ENCODE measurements at places on chromosomes 12 and 14.

- DNase-seq, result no peak
Observed at GRCh38 chr12:2376908-2377657, 324.3 kb downstream of the CACNA1C start.

DNA sequence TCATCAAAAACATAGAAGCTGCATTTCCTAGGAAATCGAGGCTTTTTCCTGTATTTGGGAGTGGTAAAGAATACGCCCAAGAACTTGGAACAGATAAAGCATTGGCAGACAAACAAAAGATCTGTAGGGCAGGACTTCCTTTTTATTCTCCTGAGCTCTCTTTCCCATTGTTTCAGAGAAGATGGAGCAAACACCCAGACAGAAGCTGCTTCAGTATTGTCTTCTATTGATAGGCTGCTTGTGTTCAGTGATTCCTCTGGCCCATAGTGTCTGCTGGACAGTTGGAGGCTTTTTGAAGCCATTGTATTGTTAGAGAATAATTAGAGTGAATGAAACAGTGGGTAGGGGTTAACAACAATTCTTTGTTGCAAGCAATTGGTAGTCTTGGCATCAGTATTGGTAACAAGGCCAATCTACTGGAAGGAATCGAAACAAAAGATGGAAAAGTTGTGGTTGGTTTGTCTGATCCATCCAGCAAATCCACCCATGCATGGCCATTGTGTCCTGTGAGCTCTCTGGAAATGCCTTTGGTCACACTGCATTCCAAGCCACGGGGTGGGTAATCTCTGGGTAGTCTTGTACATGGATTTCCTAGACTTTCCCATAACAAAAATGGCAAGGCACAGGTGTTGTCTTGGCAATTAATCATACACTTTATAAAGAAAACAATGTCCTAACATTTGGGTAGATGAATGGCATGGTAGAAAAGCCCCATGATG is 424.8 kb downstream of the RAD51B start:
- no peak for DNase-seq

DNA sequence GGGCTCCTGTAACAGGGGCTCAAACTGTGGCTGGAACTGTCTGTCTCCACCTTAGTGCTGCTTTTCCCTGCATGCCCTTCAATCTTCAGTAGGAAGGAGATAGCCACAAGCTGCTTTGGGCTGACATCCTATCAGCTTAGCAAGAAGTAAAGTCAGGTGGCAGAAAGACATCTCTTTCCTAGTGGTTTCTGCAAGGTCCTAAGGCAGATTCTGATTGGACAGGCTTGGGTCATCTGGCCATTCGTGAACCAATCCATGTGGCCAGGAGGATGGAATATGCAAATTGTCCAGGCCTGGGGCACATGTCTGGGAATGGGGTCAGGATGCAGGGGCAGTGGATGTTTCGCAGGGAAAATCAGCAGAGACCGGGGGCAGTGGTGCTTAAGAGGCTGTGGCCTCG is 5.2 kb downstream of the RITA1 start:
- DNase-seq, result no peak

GRCh38 chr14:88791629-88792472 is 902 bp downstream of the EML5 start:
- no peak for DNase-seq

DNA sequence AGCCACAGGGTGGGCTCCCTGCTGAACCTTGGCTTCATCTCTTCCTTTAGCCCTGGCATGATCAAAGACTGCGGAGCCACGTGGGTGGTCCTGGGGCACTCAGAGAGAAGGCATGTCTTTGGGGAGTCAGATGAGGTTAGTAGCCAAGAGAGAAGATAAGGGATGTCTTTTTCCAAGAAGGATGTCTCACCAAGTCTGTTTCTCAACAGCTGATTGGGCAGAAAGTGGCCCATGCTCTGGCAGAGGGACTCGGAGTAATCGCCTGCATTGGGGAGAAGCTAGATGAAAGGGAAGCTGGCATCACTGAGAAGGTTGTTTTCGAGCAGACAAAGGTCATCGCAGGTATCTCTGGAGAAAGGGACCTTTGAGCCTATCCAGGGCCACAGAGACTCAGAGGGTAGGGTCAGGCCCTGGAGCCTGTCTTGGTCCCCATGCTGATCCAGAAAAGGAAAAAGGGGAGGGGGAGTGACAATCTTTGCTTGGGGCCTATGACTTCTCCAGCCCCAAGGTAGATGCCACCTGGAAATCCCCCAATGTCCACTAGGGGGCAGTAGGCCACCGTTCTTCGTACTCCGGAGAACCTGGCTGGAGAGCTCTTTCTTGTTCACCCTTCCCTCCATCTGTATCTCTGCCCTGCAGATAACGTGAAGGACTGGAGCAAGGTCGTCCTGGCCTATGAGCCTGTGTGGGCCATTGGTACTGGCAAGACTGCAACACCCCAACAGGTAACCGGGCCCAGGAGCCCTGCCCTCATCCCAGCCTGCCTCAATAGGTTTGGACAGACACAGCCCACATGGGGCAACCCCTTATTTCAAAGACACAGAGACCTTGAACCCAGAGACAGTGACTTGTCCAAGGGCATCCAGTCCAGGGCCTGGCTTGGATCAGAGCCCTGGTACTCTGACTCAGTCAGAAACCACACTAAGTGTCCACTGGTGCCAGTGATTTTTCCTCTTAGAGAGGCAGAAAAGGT is 2.0 kb downstream of the TPI1 start:
- DNase-seq, result no peak

DNA sequence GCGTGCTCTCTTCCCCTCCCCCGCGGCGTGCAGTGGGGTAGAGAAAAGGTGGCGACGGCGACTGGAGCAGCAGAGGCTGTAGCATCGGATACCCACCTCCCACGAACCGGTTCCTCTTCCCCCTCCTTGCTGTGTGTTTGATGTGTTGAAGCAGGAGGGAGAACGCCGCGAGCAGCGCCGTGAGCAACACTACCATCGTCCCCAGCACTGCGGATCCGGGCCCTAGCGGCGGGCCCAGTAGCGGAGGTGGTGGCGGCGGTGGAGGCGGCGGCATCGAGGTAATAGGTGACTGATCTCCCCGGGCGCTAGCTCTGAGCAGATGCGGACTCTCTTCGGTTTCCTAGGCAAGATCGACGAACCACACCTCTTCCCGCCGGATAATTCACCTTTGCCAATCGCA is 132.9 kb upstream of the AEBP2 start:
- no peak for DNase-seq

GRCh38 chr12:44863867-44864266 is 12.2 kb downstream of the NELL2 start:
- DNase-seq, result no peak

DNA sequence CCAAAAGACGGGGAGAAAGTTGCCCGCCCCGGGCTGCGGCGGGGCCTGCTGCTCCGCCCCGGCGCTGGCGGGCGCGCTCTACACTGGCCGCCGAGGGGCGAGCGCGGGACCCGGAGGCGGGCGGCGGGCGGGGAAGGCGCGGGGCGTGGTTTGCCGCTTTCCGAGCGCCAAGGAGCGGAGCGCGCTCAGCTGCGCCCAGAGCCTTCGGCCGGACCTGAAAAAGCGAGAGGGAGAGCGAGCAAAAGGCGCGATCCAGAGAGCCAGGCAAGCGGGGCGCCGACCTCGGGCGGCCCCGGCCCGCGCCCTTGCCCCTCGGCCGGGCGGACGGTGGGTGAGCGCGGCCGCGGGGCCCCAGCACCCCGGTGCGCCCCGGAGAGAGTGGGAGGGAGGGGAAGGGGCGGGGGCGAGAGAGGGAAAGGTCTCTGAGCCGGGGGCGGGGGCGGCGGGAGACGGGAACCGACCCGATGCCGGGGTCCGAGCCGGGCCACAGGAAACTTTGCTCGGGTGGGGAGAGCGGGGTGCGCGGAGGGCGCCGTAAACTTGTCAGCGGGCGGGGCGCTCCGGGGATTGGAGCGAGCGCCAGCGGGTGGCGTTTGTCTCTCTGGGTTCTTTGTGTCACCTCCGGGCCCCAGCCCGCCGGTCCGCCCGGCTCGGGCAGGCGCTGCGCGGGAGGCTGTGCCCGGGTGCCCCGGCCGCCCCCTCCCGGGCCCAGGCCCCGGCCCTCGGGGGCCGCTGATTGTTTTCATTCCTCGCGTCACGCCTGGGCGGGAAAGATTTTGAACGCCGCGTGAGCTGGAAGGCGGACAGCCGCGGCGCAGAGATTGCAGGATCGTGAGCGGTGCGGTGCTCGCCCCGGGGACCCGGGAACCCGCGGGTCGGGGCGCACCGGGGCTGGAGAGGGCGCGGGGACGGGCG is at the start of gene SYNE2:
TSS of gene SYNE2 (plus strand) at position 188 of the 915 bp plus-strand sequence. CDS start 56,145 bp downstream, outside the sequence.
- DNase-seq, result peak; percentile 36

- DNase-seq, result no peak
Observed at GRCh38 chr14:23896609-23897153, 56.9 kb upstream of the DHRS4 start.

- DNase-seq, result no peak
Observed at GRCh38 chr12:6062757-6063735, 61.4 kb downstream of the VWF start.

DNA sequence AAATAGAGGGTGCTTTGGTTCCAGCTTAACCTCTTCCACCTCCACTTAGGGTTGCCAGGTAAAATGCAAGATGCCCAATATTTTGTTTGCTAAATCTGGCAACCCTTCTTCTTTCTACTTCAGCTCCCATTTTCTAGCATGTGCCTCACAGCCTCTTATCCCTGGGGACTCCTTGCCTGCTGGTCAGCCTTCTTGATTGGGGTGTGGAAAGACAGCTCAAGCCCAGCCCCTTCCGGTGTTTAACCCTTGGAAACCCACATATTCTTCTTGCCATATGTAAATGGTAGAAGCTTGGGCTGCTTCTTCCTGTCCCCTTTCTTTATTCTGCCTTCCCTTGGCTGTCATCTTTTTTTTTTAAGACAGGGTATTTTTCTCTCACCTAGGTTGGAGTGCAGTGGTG is 5.7 kb downstream of the SPIC start:
- no peak for DNase-seq

- no peak for DNase-seq
Observed at GRCh38 chr12:102107970-102108369, 11.9 kb downstream of the NUP37 start.

- DNase-seq, result no peak
Observed at GRCh38 chr14:88533064-88533602, 21.7 kb downstream of the PTPN21 start.

GRCh38 chr12:8069582-8069981 is 3.4 kb upstream of the C3AR1 start:
- no peak for DNase-seq

DNA sequence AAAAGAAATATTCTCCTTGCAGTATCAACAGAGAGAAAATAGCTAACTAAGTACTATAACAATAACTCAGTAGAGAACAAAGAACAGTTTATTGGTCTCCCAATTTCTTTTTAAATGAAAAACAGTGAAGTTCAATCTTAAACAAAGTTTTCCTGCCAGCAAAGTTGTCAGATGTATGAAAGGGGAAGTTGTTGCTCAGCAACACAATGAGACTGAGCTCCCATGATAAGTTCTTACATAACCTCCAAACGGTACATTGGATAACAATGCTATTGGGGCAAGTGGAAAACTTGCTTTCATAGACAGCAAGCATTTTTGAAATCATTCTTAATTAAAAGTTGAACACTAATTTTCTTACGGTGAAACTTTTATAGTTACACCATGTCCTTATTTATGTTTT is 94.9 kb downstream of the ALG10B start:
- DNase-seq, result no peak

- DNase-seq, result no peak
Observed at GRCh38 chr14:104830781-104831180, 29.9 kb downstream of the ZBTB42 start.

- DNase-seq, result no peak
Observed at GRCh38 chr14:59215322-59215721, 26.9 kb downstream of the DAAM1 start.

GRCh38 chr12:130705178-130705822 is 10.8 kb downstream of the RIMBP2 start:
- no peak for DNase-seq

DNA sequence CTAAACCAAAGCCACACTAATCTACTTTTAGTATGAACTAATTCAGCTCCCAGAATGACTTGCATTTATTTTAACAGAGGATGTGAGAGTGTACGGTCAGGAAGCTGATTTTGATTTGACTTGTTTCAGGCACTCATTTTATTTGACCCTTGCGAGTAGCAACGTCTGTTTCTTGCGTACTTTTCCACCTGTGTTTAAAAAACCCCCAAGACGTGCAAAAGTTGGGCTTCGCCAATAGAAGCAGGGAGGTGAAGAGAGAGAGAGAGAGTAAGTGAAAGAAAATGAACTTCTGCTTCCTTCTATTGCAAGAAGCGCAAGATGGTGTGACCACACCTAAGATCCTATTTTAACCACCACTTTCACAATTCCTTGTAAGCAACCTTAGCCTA is 6.7 kb upstream of the SLC15A4 start:
- no peak for DNase-seq

- DNase-seq, result no peak
Observed at GRCh38 chr12:48037267-48037915, 33.1 kb upstream of the COL2A1 start.

DNA sequence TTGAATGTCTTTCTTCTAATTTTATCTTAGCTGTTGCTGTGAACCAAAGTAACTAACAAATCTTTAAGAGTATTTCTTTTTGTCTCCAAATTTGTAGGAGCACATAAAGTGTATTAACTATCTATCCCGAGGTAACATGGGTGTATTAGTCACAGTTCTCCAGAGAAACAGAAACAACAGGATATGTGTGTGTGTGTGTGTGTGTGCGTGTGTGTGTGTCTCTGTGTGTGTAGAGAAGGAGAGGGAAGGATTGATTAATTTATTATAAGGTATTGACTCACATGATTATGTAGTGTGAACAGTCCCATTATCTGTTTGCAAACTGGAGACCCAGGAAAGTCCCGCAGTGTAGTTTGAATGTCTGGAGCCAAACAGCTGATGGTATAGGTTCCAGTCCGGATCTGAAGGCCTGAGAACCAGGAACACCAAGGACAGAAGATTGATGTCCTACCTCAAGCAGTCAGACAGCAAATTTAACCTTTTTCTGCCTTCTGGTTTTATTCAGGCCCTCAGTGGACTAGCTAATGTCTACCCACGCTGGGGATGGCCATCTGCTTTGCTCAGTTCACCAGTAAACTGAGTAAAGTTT is 14.4 kb downstream of the G2E3 start:
- DNase-seq, result no peak

DNA sequence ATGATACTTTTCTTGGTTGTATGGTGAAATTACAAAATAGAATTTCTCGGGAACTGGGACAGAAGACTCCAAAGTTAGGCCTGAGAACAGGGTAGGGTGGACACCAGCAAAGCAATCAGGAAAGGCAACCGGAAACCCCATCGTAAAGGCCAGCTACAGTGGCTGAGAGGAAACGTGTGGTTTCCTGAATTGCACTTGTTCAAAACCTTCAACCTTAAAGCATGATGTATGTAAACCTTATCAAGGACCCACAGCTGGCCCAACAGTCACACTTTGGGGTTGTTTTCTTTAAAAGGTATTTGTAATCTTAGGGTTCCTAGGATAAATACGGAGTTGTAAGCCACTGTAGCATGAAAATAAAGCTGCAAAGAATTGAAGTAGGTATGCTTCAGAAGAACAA is 2.2 kb upstream of the PTGDR start:
- no peak for DNase-seq

Data from GOT3 (cell line).